ENCODE measurements at places on chromosomes 16 and 17.

GRCh38 chr17:20173091-20173490 is 163.9 kb downstream of the SPECC1 start:
- no peak for DNase-seq

DNA sequence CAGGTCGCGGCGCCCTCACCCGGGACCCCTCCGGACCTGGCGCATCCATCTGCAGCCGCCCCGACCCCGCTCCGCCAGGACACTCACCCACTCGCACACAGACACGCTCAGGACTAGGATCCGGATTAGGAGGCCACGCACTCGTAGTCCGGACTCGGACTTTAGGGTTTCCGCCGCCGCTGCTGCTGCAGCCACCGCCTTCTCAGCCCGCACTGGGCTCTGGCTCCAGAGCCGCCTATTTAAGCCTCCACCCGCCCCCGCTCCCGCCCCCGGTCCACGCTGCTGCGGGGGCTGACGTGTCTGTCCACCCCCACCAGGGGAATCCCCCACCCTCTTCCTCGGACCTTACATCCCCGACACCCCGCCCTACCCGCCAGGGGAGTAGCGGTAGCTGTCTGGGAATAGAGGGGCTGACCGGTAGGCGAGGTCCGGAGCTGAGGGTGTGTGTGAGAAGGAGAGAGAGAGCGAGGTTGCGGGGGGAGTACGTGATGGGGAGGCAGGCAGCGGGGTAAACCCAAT is at the start of gene RRAD:
RRAD (minus strand) TSS at position 214 of the 519 bp plus-strand sequence. CDS start 356 bp downstream, outside the sequence.
- no peak for DNase-seq

- no peak for DNase-seq
These were observed 7.4 kb downstream of the RNF40 start for GRCh38 chr16:30769379-30770089.

- peak; percentile 72 for DNase-seq
These were observed 43.6 kb downstream of the SOCS3 start for GRCh38 chr17:78316115-78316866.

DNA sequence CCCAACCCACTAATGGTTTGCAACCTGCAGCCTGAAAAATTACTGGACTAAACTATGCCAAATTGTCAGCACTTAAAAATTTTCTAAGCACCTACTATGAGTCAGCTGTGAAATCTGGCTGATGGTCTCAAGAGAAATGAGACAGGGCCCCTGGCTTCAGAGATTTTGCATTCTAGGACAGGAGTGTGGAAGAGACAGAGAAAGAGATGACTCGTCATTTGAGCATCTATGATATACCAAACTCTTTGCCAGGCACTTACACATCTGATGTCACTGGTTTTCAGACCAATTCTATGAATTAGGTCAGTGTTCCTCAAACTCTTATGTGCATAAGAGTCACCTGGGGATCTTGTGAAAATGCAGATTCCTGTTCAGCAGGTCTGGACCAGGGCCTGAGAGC is 44.4 kb downstream of the CLEC19A start:
- DNase-seq, result no peak

GRCh38 chr17:39629898-39630297 is 3.1 kb downstream of the PPP1R1B start:
- no peak for DNase-seq

DNA sequence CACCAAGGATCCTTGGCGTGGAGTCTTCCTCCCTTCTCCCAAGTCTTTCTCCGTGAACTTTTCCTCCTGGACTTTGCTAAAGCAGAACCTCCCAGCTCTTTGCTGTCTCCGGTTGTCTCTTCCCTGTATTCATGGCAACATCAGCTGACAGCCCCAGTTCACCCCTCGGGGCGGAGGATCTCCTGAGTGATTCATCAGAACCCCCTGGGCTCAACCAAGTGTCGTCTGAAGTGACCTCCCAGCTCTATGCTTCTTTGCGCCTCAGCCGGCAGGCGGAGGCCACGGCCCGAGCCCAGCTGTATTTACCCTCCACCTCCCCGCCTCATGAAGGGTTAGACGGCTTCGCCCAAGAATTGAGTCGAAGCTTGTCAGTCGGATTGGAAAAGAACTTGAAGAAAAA is 943 bp downstream of the CNTROB start:
- no peak for DNase-seq

All from H1 (cell line).